Pulmonary artery endothelial cell (primary cell): ENCODE measurements at places on chromosomes 3 and 15. TPM values are rescaled to one million over a fixed set of nuclear protein-coding genes. Genes with fewer than 3 reads are reported as not detected.

The FBXO40 gene
- total RNA-seq = under 0.01 TPM in 1 of 2 replicates, not detected in the other

The EPM2AIP1 gene
- 10.6 and 12.1 TPM in 2 replicates for total RNA-seq

The SST gene
- not detected in 2 replicates for total RNA-seq

The ALDH1A3 gene
- total RNA-seq = 26.7 and 52.1 TPM in 2 replicates

The ABHD5 gene
- total RNA-seq = 23.7 and 41.0 TPM in 2 replicates

The TM6SF1 gene
- total RNA-seq = 35.1 and 46.6 TPM in 2 replicates

The FOXB1 gene
- total RNA-seq = not detected in 2 replicates

The NPRL2 gene
- total RNA-seq = 19.9 and 20.1 TPM in 2 replicates

The ATP8B4 gene
- not detected in 2 replicates for total RNA-seq

The CNTN3 gene
- total RNA-seq = 1.8 and 3.7 TPM in 2 replicates

The GPR171 gene
- total RNA-seq = not detected in 2 replicates

The DUOXA2 gene
- not detected in 2 replicates for total RNA-seq

The RTP1 gene
- total RNA-seq = not detected in 2 replicates

The SETD5 gene
- total RNA-seq = 40.2 and 47.0 TPM in 2 replicates
